ENCODE measurements at places on chromosomes 16 and 17.

GRCh38 chr17:78719630-78720298 is 62.3 kb downstream of the CYTH1 start:
- H3K4me3 ChIP-seq, result no peak overlapping the region
- H3K36me3 ChIP-seq, result no peaks in the 10 kb centered on the region
- no peak for DNase-seq
- no peaks in the 10 kb centered on the region for H3K27me3 ChIP-seq
- H3K4me1 ChIP-seq, result peaks cover 72% of the 10 kb centered on the region

DNA sequence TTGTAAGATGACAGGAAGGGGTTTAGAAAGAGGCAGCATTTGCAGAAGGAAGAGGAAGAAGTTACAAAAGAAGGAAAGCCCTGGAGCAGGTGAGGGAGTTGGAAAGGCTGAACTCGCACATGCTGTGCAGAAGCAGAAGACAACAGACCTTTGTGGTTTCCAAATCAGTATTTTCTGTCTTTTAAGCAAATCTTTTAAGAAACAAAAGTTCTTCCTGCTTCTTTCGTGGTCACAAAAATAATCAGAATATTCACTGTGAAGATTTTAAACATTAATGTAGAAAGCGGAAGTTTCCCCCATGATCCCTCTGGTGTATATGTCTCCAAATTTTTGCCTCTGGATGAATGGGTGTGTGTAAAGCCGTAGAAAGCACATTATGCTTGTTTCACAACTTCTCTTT is 25.8 kb downstream of the ZNRF1 start:
- H3K4me1 ChIP-seq, result peaks cover 20% of the 10 kb centered on the region
- no peaks in the 10 kb centered on the region for H3K27me3 ChIP-seq
- peaks cover 27% of the 10 kb centered on the region for H3K36me3 ChIP-seq
- peak overlapping the region; percentile 68 for H3K27ac ChIP-seq
- no peak overlapping the region for H3K4me3 ChIP-seq

- H3K4me3 ChIP-seq, result no peak overlapping the region
- H3K27me3 ChIP-seq, result peaks cover 6% of the 10 kb centered on the region
- H3K27ac ChIP-seq, result no peak overlapping the region
These were observed 73.1 kb upstream of the FAM20A start for GRCh38 chr17:68674029-68674925.

DNA sequence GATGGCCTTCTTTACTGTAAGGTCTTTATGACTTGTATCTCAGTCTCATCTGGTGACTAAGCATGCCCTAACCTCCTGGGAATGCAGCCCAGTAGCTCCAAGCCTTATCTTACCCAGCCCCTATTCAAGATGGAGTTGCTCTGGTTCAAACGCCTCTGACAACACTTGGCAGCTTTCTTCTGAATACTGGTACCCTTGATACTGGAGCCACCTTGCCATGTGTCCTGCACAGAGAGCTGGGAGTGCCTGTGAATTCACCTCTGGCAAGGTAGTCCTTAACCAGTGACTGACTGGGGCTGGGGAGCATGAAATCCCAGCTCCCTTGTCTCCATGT is 17.2 kb downstream of the NUDT7 start:
- H3K4me1 ChIP-seq, result no peaks in the 10 kb centered on the region
- no peak overlapping the region for H3K4me3 ChIP-seq
- no peaks in the 10 kb centered on the region for H3K36me3 ChIP-seq
- DNase-seq, result no peak

DNA sequence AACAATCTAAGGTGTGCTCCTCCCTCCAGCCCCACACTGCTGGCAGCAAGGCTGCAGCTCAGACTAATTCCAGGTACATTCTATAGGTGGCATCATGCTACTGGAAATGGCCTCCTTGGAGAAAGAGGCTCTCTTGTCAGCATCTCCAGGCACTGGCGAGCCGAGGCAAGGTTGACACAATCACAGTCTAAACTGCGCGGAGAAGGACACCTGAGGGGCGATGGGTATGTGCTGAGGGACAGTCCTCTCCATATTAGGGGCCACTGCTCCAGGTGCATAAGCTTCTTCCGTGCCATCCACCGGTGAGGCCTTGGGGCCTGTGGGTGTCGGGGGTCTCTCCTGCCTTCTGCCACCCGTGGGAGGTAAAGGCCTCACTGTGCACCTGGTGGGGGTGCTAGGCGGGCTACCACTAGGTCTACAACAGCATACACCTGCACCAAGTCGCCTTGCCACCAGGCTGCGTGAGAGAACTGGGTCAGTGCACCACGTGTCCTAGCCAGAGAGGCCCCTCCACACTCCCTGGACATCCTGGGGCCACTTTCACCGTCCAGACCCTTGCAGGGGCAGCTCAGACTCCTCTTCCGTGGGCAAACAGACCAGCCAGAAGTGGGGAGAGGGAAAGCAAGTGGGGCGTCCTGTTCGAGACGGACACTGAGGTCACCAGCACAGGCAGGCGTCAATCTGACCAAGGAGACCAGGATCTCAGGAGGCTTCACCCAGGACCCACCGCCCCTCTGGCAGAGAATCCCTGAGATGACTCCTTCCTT is 12.1 kb upstream of the CBX8 start:
- H3K27ac ChIP-seq, result peak overlapping the region; percentile 43
- no peak for DNase-seq
- H3K4me3 ChIP-seq, result peak overlapping the region; percentile 46
- H3K36me3 ChIP-seq, result no peaks in the 10 kb centered on the region
- peaks cover 82% of the 10 kb centered on the region for H3K27me3 ChIP-seq
- H3K4me1 ChIP-seq, result peaks cover 23% of the 10 kb centered on the region

GRCh38 chr17:28720247-28720996 is 637 bp downstream of the RPL23A start:
- no peaks in the 10 kb centered on the region for H3K27me3 ChIP-seq
- H3K4me3 ChIP-seq, result peak overlapping the region; percentile 99
- H3K36me3 ChIP-seq, result peaks cover 14% of the 10 kb centered on the region
- peak overlapping the region; percentile 100 for H3K27ac ChIP-seq
- no peak for DNase-seq
- peaks cover 70% of the 10 kb centered on the region for H3K4me1 ChIP-seq

Data from mesothelial cell of epicardium (in vitro differentiated cells).